ENCODE measurements at places on chromosomes 16 and 17.

GRCh38 chr17:13587487-13588338 lies 14.0 kb downstream of the HS3ST3A1 start:
- DNase-seq, result no peak

GRCh38 chr17:78903101-78903779 lies at the start of gene CEP295NL:
Gene CEP295NL, minus strand, starts transcription at chr17:78903201. Its CDS starts 1,373 bp downstream, at chr17:78901828.
- no peak for DNase-seq

DNA sequence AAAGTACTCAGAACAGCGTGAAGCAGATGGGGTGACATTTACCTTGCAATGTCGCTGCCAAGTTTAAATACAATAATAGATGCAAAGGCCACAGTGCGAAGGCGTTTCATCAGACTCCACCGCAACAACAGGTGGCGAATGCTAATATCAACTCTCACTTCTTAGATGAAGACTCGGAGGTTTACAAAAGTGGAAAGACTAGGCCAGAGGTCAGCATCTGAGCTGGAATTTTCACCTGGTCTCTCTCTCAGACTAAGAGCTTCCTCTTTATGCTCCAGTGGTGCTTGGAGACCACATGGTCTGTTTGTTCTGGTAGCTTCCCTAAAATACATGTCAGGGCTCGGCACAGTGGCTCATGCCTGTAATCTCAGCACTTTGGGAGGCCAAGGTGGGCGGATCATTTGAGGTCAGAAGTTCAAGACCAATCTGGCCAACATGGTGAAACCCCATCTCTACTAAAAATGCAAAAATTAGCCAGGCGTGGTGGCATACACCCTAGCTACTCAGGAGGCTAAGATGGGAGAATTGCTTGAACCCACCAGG lies 169.1 kb downstream of the XYLT1 start:
- peak; percentile 29 for DNase-seq

DNA sequence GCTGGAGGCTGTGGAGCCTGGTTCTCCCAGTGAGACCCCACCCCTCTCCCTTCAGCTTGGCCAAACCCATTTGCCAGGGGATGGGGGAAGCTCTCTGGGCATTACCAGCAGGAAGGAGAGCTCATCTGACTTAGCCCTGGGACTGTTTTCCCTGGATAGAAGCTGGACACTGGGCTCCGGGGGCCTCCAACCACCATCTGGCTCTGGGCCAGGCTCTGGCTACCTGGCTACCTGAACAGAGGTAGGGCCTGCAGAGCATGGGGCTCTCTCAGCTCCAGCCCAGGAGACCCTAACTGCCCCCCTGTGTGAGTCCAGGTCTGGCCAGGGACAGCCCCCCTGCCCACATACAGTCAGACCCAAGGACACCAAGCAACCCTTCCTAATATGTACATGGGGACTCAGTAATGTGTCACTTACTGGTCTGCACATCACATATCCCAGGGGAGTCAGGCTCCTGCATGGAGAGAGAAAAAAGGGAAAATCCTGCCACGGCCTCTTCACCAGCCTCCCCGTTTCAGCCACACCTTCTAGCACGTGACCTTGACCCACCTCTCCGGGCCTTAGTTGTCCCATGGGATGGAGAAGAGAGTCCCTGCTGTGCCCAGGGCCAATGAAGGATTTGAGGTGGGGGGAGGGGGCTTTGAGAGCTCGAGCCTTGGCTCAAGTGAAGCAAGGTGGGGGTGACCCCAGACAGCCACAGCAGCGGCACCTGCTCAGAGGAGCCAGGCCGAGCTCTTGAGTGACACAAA lies 13.8 kb downstream of the CNGB1 start:
- no peak for DNase-seq

DNA sequence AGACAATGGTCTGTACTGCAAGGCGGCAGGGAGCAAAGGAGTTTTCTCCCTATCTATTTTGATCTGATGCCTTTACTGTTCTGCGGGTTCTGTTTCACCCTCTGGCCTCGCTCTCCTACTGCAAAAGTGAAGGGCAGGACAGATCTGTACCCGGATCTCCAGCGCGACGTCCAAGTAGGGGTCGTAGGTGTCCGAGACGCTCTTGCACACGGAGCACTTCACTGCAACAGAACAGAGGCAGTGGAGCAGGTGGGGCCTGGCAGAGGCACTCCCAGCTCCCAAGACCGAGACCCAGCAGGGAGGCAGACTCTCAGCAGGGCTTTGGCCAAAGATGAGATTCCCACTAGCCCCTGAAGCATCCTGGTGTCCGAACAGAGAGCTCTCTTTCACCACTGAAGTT lies 19.8 kb downstream of the USP36 start:
- DNase-seq, result no peak
